ENCODE measurements at places on chromosomes 3 and 15.
A peak's percentile ranks its signal among the peaks of the same experiment; 100 is the strongest.

- no peak for DNase-seq
Measured at GRCh38 chr15:69947394-69947793, 150.3 kb downstream of the TLE3 start.

DNA sequence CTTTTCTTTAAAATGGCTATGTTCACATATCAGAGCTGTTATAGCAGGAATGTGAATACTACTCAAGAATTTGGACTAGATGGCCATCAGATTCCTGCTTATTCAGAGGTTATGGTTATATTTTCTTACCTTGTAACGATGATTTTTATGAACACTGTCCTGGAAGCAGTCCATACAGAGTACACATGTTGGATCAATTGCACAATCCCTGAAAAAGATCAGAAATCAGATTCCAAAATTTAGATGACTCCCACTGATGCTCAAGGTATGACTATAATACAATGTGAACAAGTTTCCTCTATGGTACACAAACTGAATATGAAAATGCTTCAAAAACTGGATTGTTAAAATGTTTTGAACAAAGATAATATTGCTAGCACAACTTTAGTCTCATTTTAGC is 23.3 kb downstream of the UBR1 start:
- no peak for DNase-seq

DNA sequence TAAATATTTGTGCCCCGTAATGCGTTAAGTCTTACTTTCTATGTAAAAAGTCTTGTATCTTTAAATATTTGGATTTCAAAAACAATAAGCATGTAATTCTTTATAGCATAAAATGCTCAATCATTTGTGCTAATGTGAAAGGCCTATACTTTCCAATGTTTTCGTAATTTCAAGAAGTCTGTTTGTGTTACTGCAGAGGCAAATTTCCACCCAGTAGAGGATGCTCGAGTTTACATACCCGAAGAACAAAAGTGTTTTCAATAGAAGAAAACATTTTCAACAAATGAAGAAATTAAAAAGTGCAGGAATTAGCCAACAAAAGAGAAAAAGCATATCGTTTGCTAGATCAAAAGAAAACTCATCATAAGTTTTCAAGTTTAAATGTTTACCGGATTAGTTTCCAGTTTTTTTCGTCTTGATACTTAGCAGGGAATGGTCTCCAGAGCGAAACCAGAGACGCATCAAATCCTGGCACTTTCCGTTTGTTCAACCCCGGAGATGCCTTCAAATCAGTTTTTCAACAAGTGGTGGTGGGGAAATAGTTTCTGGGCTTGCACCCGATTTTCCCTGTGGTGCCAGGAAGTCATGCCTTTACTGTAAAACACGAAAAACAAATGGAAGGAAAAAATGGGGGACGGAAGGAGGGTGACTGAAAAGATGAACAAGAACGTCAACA is 1.0 kb downstream of the CGGBP1 start:
- no peak for DNase-seq

DNA sequence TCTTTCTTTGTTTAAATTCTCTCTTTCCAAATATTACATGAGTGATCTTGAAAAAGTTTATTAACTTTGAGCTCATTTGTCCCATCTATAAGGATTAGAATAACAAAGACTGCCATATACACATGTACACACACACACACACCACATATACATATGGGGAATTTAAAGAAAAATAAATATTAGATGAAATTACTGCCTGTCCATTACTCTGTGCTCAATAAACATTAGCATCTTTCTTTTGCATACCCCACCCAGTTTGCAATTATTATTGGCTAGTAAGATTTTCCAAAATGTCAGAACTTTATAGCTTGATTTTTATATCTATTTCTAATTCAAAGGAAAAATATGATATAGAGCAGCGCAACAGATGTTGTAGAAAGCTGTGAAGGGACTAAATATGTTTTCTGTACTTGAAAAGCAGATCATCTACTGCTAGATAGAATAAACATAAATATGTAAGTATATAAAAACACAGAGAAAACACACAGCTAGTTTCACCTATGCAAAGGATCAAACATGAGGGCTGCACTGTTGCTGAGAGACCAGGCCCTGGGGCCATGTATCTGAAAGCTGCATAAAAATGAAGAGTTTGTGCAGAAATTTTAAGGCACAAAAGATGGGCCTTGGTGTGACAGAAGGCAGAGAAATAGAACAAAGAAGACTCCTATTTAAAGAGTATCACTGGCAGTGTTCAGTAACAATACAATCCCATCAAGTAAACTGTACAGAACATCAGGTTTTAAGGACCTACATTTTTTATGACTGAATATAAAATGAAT is 114.2 kb upstream of the NECTIN3 start:
- DNase-seq, result no peak

- peak; percentile 93 for DNase-seq
Measured at GRCh38 chr15:69578787-69579583, 126.4 kb downstream of the RPLP1 start.

DNA sequence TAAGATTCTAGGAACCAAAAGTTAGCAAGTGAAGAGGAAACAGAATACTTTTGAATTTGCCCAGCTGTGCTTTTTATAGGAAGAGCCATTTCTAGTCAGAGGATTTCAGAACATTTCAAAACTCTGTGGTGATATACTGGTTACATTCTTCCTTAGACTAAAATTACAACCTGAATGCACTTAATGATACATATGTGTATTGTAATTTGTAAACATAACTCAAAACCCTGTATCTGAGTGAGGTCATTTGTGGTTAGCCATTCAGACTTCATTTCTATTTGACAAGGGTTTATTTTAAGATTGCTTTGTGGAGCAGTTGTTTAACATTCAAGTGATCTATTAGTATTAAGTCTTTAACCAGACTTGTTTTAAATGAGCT is 59.4 kb upstream of the TRIM71 start:
- DNase-seq, result no peak

- no peak for DNase-seq
Measured at GRCh38 chr3:59128685-59129084, 78.9 kb upstream of the CFAP20DC start.

DNA sequence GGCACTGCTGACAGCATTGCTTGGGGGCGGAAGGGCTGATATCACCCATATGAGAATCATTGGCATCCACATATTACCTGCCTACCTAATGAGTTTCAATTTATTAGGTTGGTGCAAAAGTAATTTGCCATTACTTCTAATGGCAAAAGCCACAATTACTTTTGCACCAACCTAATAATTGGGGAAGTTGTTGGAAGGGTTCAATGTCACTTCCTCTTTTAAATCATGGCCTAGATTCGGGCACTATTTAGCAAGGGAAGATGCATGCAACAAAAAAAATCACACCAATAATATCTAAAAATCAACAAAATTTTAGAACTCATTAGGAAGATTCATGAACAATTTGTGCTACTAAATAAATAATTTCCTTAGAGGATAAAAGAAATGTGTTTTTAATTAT is 56.0 kb upstream of the AGTR1 start:
- DNase-seq, result no peak

DNA sequence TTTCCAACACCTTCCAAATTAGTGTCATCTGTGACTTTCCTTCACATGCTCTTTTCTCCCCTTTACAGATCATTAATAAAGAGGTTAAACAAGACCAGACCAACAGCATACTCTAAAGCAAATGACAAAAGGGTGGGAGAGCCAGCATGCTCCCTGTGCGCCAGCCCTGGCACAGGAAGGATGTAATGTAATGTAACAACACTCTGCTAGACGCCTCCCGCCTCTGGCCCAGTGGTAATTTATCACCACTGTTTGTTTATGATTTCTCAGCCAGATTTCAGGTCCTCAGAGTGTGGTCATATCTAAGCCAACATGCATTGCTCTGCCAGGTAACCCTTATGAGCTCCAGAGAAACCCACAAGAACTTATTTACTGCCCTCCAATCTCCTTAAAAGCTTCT is 189.5 kb upstream of the WNT5A start:
- no peak for DNase-seq

- no peak for DNase-seq
Measured at GRCh38 chr15:74585857-74586256, 29.8 kb upstream of the CLK3 start.

DNA sequence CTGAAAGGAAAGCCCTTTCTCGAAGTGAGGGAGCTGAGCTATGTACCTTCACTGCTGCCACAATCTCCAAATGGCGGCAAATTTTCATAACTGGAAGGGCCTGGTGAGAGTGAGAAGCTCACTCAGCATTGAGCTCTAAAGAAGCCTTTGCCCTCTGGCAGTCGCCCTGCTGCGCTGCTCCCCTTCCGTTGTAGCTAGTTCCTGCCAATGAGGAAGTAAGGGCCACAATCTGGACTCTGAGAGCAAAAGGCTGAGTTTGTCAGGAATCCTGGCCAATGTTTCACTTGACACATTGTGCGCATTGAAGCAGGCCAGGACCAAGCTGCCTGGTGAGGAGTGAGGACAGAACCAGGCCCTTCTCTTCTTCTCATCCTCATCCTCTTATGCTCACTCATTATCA is 579.5 kb downstream of the PDCD6IP start:
- no peak for DNase-seq

GRCh38 chr3:156151824-156152428 is 31.5 kb downstream of the KCNAB1 start:
- DNase-seq, result peak; percentile 59

DNA sequence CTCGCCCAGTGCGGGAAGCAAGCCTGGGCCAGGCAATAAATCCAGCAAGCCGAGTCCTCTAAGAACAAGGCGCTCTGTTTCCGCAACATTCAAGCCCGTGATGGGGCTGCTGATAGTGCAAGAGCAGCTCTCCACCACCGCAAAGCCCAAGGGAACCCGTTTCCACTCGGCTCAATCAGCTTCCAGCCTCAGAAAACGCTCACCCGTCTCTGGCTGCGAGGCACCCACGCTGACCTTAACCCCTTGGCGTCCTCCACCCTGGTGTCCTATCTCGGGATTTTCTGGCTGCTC is 17.8 kb downstream of the SPATA12 start:
- no peak for DNase-seq

DNA sequence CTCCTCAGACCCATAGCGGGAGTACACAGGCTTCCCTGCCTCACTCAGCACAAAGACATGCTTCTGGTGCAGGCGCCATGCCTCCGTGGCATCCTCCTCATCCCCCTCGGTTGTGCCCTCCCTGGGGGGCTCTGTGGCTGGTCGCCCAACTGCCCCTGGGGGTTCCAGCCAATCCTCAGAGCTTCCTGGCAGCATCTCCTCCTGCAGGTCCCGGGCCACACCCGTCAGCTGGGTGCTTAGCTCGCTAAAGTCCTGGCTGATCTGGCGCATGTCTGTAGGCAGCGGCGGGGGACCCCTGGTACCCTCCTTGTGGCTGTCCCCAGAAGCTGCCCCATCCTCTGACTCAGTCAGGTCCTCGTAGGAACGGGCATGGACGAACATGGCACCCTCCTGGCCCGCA is 7.9 kb upstream of the MST1R start:
- DNase-seq, result no peak

- no peak for DNase-seq
Measured at GRCh38 chr15:98719137-98719740, 70.9 kb downstream of the IGF1R start.
